ENCODE measurements at places on chromosomes 6 and 20. TPM values are rescaled to one million over a fixed set of nuclear protein-coding genes. Genes with fewer than 3 reads are reported as not detected.
A peak's percentile ranks its signal among the peaks of the same experiment; 100 is the strongest.

RAB44 gene
- 0.02 TPM for polyA plus RNA-seq

DNA sequence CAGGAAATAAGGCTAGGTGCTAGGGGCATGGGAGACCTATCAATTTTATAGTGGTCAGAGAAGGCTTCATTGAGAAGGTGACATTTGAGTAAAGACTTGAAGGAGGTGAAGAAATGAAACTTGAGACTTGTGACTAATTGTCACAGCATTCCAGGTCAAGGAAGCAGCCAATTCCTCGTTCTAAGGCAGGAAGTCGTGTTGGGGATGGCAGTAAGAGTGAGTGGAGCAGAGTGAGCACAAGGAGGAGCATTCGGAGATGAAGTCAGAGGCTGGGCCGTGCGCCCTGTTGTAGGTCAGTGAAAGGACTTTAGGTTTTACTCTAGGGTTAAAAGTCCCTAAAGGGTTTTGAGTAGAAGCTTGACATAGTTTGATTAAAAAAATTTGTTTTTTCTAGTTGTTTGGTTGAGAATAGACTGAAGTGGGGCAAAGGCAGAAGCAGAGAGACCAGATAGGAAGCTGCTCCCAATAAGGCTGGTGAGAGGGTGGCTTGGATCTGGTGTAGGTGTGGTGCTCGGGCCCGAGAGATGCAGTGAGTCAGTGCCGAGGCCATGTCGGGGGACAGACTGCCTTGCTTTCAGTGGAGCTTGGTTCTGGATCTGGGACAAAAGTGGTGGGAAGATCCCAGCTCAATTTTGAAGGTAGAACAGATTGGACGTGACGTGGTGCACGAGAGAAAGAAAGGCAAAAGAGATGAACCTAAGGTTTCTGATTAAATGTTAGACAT is 2.6 kb upstream of the RSPH3 start:
- DNase-seq = no peak

DNA sequence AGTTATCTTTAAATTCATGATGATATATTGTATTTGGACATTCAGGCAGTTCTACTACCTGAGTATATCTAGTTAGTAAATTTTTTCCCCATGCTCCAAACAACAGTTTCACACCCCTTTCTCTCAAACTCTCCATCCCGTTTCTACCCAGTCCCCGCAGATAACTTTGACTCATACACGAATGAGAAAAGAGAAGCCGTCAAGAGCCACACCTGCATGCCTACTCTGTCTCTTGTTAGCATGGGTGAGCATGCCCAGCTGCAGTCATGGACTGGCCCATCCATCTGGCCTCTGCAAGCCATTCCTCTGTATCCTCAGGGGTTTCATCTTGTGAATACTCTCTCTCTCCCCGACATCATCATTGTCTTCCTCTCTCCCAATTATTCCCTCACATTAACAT is 41.5 kb downstream of the MYB start:
- no peak for DNase-seq

- DNase-seq = no peak
Measured at GRCh38 chr20:37690626-37691369, 3.0 kb upstream of the CTNNBL1 start.

HLA-DQA2 gene
- not detected for polyA plus RNA-seq

DNA sequence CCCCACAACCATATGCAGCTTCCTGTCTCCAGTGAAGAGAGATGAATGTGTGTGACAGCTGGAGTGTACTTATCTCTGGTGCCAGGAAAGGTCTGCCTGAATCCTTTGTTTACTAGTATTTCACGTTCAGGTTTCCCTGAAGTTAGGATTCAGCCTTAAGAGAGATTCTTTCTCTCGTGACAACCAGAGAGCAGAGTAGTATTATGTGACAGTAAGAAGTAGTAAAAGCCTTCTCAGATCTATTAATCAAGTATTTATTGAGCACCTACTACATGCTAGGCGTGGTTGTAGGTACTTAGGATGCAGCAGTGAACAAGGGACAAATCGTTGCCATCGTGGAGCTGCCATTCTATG is 949 bp downstream of the KIFC1 start:
- DNase-seq = no peak

DNA sequence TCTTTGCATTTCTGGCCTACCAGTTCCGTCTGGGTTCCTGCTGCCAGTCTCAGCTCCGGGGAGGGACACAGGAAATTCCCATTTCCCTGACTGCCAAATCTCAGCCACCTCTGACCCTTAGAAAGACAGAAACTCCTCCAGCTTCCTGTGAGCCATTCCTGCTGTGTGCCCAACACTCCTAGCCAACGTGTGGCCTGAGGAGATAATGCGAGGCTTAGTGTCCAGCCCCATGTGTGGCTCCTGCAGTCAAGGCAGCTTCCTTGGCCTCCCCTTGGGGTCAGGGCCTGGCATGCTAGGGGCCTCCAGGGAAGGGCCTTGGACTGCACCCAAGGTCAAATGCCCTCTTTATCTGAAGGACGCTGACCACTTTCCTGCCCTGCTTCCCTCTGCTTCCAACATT is 45.1 kb downstream of the MAFB start:
- DNase-seq = no peak

DNA sequence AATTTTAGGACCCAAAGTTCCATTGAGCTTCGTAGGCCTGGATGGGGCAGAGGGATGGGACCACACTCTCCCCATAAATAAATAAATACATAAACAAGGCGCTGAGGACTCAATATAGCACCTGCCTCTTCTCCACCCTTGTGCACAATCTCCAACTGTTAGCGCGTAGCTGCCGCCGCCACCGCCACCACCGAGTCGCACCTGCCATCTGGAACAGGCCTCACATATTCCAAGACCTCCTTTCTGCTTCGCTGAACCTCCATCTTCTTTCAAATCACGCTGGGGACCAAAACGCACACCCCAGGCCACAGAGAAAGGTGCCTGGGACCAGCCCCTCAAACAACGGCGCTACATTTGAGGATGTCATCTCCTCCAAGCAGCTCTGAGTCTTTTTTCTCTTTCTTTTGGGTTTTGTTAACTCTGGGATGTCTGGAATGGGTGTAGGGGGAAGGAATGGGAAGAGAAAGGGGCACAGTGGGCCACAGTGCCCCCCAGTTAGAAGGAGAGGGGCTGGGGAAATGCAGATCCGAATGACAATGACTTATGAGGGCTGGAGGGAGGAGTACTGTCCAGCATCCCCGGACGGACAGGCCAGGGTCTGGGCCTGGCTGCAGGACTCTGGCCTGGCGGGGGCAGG is 49.7 kb downstream of the NOL4L start:
- DNase-seq = no peak

SFTA2 gene
- polyA plus RNA-seq = not detected

DNA sequence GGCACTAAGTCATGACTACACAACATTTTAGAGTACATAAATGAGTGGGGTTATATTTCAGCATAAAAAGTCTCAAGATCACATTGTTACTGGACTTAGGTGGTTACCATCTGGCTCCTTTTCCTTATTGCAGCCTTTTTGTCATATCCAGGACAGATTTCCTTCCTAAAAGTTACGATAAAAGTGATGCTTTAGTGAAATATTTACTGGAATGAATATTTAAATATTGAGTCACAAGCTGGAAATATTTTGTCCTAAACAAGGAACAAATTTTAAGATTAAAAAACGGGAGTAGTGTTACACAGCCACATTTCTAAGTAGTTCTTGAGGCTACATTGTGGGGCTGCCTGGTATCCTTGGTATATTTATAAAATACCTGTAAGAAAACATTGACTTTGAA is 52.2 kb downstream of the CDC40 start:
- DNase-seq = peak; percentile 76

DUSP15 gene
- polyA plus RNA-seq = not detected

SLC44A4 gene
- polyA plus RNA-seq = 0.07 TPM

DNA sequence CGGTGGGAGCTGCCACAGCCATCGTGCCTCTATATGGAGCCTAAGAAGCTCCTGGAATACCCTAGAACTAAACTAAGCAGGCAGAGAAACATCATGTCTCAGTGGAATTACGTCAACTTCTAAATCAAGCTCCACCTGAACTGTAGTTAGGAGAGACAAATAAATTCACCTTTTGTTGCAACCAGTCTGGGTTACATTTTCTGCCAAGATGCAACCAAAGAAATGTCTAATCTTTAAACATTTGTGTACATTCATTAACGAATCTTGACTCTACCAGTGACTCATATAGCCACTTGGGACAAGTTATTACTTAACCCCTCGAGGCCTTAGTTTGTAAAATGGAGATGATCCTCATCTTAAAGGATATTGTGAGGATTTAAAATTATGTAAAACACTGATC is 8.9 kb downstream of the PTPRK start:
- DNase-seq = no peak

- DNase-seq = no peak
Measured at GRCh38 chr6:158041370-158041769, 59.7 kb downstream of the SYNJ2 start.
